Muscle of leg (tissue), 16 donors: ENCODE measurements at places on chromosomes 16 and 17. TPM values are rescaled to one million over a fixed set of nuclear protein-coding genes. Genes with fewer than 3 reads are reported as not detected.

ABCA10 gene
- polyA plus RNA-seq: 6.2 TPM

AATK gene
- polyA plus RNA-seq: 9.4 TPM

CD300A gene
- polyA plus RNA-seq: 2.2 TPM

GRCh38 chr16:56203052-56203451 is 11.8 kb downstream of the GNAO1 start:
- no peaks in the 10 kb centered on the region for H3K36me3 ChIP-seq
- DNase-seq: peak; percentile 11
- no peak overlapping the region for H3K27ac ChIP-seq
- peaks cover 9% of the 10 kb centered on the region for H3K27me3 ChIP-seq
- H3K4me1 ChIP-seq: no peaks in the 10 kb centered on the region

GRCh38 chr16:87012954-87013938 is 303.9 kb downstream of the C16orf95 start:
- peaks cover 11% of the 10 kb centered on the region for H3K4me1 ChIP-seq
- H3K27ac ChIP-seq: no peak overlapping the region
- H3K27me3 ChIP-seq: peaks cover 34% of the 10 kb centered on the region

DNA sequence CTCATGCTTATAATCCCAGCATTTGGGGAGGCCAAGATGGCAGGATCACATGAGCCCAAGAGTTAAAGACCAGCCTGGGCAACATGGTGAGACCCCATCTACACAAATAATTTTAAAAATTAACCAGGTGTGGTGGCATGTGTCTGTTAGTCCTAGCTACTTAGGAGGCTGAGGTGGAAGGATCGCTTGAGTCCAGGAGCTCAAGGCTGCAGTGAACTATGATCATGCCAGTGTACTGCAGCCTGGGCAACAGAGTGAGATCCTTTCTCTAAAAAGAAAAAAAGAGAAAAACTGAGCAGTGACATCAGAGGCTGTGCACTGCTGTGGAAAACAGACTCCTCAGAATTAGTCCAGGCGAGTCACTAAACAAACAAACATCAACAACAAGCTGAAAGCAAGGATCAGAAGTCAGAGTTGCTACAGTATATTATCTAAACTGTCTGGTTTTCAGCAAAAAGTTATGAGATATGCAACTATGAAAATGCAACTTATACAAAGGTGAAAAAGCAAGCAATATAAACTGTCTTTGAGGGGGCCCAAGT is 39.3 kb downstream of the CBFB start:
- no peak overlapping the region for H3K27ac ChIP-seq
- DNase-seq: no peak
- no peaks in the 10 kb centered on the region for H3K27me3 ChIP-seq
- H3K36me3 ChIP-seq: peaks cover 26% of the 10 kb centered on the region
- H3K4me3 ChIP-seq: no peak overlapping the region

TAC4 gene
- 1.0 TPM for polyA plus RNA-seq

DNA sequence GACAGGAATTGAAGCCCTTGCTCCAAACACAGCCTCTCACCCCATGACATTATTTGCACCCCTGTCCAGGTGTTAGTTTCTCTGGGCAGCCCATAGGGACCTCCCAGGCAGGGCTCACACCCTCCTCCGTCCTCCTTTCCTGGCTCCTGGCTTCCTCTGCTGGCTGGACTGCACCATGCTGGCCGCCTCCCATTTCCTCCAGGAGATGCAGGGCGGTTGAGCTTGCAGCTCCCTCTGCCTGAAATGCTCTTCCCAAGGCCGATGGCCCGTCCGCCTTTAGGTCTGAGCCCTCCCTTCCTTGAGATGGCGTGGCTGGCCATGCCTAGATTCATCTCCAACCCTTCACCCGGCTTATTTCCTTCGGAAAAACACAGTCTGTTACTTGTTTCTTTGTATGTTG is 334.8 kb downstream of the SNX29 start:
- peaks cover 9% of the 10 kb centered on the region for H3K4me1 ChIP-seq
- no peak overlapping the region for H3K4me3 ChIP-seq
- no peaks in the 10 kb centered on the region for H3K27me3 ChIP-seq

NKIRAS2 gene
- polyA plus RNA-seq: 55.8 TPM

GRCh38 chr16:50269769-50270509 is 3.6 kb downstream of the ADCY7 start:
- H3K27me3 ChIP-seq: no peaks in the 10 kb centered on the region
- peaks cover 34% of the 10 kb centered on the region for H3K4me1 ChIP-seq
- H3K27ac ChIP-seq: no peak overlapping the region
- no peak overlapping the region for H3K4me3 ChIP-seq
- no peaks in the 10 kb centered on the region for H3K36me3 ChIP-seq

- H3K27me3 ChIP-seq: no peaks in the 10 kb centered on the region
- DNase-seq: no peak
- no peak overlapping the region for H3K4me3 ChIP-seq
- peaks cover under 1% of the 10 kb centered on the region for H3K4me1 ChIP-seq
- peaks cover 92% of the 10 kb centered on the region for H3K36me3 ChIP-seq
- no peak overlapping the region for H3K27ac ChIP-seq
These were observed 68.8 kb downstream of the IL21R start for GRCh38 chr16:27470567-27471431.

DNA sequence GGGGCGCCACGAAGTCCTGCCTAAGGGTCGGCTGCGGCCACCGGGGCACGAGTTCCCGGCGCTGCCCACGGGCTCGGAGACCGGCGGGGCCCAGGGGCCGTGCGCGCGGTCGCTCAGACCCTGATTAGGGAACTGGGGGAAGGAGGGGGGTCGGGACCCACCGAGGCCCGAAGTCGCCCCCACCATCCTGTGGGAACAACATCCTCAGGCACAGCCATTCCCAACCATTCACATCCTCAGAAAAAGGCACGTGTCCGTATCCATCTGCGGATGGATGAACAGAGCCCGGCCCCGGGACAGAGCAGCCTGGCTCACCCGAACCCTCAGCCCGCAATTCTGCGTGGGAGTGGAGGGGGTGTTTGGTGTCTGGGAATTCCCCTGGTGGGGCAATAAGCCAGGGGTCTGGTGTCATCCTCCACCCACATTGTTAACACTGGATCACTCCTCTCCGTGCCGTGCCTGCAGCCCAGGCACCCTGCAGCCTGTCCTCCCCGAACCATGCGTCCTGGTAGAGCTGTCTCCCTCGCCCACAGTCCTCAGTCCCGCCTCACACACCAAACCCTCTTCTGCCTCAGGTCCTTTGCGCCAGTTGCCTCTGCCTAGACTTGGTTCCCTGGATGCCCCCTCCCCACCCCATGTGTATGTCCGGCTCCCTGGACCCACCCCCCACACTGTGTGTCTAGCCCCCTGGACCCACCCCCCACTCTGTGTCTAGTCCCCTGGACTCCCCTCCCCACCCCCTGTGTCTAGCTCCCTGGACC is 789 bp upstream of the CCDC57 start:
- H3K4me1 ChIP-seq: peaks cover 22% of the 10 kb centered on the region
- H3K27me3 ChIP-seq: no peaks in the 10 kb centered on the region
- no peaks in the 10 kb centered on the region for H3K36me3 ChIP-seq
- peak overlapping the region; percentile 68 for H3K4me3 ChIP-seq
- peak overlapping the region; percentile 35 for H3K27ac ChIP-seq

PFAS gene
- 21.7 TPM for polyA plus RNA-seq

PYCARD gene
- 10.9 TPM for polyA plus RNA-seq

KRT15 gene
- polyA plus RNA-seq: 0.21 TPM

KRTAP2-3 gene
- polyA plus RNA-seq: not detected

GRCh38 chr17:9037736-9038135 is 16.4 kb downstream of the NTN1 start:
- H3K4me3 ChIP-seq: no peak overlapping the region
- no peak overlapping the region for H3K27ac ChIP-seq
- no peaks in the 10 kb centered on the region for H3K4me1 ChIP-seq
- H3K36me3 ChIP-seq: no peaks in the 10 kb centered on the region
- H3K27me3 ChIP-seq: no peaks in the 10 kb centered on the region
- DNase-seq: no peak

ELMO3 gene
- 1.6 TPM for polyA plus RNA-seq

DNA sequence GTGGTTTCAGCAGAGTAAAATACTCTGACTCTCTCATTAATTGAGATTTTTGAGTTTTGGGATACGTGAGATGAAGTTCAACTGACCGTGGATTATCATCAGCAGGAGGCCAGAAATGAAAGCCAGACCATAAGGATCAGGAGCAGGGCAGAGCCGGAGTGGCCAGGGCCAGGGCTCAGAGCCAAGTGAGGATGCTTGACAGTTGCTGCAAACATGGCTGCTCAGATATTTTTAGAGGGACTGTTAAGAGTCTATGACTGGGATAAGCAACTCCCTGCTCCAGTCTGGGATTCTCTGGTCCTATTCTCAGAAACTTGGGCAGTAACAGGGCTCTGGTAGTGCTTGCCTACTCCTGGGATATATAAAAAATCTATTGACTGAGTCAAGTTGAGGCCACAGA is 17.6 kb upstream of the CDH13 start:
- H3K36me3 ChIP-seq: no peaks in the 10 kb centered on the region
- peak; percentile 74 for DNase-seq
- H3K4me3 ChIP-seq: no peak overlapping the region
- peaks cover 3% of the 10 kb centered on the region for H3K27me3 ChIP-seq

DNA sequence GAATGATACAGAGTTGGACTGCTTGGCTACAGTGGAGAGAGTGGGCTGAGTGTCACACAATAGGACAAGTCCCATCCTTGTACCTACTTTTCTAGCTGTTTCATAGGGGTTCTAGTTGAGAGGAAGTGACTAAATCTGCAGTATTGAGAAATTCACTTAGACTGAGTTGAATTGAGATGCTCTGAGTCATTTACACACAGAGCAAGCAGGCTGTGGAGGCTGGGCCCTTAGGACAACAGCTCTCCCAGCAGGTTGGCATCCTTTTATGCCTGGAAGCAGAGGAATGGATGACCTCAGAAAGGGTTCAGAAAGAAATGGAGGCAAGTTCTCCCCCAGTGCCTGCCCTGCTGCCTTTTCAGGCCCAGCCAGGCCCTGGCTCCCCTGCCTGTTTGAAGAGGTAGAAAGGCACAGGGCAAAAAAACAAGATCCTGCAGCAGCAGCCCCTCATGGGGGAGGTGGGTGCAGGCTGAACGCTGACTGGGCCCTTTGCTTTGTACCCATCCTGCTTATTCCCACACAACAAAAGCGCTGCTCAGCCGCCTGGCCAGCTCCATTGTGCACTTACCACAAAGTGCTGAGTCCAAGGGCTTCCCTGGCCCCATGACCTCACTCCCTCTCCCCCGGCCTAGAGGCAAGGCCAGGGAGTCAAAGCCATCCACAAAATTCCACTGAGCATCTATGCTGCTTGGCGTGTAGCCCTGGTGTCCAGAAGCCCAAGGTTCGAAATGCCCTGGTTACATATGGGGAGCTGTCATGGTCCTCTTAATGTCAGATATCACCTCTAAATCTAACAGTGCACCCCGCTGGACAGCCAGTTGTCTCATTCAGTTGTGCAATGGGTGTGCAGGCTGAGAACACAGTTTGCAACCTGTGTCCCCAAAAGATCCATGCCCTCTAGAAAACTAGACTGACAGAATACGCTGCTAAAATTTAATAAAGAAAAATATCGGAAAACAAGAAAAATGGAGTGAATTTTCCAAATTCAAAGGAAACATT is 5.4 kb upstream of the CRYBA1 start:
- H3K36me3 ChIP-seq: no peaks in the 10 kb centered on the region
- no peak overlapping the region for H3K4me3 ChIP-seq
- DNase-seq: no peak
- no peak overlapping the region for H3K27ac ChIP-seq

DNA sequence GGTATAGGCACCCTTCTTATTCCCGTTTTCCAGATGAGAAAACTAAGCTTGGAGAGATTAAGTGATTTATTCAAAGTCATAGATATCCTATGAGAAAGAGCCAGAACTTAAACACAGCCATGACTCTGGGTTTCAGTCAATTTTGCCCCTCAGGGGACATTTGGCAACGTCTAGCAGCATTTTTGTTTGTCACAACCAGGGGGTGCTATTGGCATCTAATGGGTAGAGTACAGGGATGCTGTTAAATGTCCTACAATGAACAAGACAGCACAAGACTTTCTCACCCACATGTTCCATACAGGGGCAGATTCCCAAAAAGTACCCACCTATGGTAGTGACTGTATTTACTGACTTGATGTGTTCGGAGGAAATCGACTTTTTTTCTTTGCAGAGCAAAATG is 4.8 kb upstream of the SHISA9 start:
- H3K4me3 ChIP-seq: no peak overlapping the region
- no peak overlapping the region for H3K27ac ChIP-seq

FN3K gene
- 23.5 TPM for polyA plus RNA-seq

- H3K27ac ChIP-seq: no peak overlapping the region
- H3K36me3 ChIP-seq: no peaks in the 10 kb centered on the region
- peak; percentile 91 for DNase-seq
- H3K4me3 ChIP-seq: no peak overlapping the region
- peaks cover 11% of the 10 kb centered on the region for H3K4me1 ChIP-seq
These were observed 23.9 kb upstream of the FMNL1 start for GRCh38 chr17:45197555-45198334.

OR3A2 gene
- 0.21 TPM for polyA plus RNA-seq
